ENCODE measurements at places on chromosomes 16 and 17.

- DNase-seq = no peak
These were observed 41.3 kb downstream of the VAC14 start for GRCh38 chr16:70759666-70760065.

DNA sequence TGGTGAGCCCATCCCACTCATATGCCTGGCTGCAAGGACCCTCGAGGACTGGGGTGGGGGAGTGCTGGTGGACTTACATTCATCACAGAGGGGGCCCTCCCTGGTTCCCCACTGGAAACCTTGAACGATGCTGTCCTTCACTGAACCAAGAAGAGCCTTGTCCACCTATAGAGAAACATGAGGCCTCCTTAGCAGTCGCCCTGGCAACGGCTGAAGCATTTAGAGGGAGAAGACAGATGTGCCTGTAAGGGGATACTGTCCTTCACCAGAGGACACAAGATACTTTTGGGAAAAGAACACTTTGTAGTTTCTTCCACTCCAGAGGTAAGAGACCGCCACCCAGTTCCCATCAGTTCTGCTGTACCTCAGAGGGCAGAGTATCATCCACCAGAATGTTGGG is 6.5 kb downstream of the HIGD1B start:
- DNase-seq = no peak

DNA sequence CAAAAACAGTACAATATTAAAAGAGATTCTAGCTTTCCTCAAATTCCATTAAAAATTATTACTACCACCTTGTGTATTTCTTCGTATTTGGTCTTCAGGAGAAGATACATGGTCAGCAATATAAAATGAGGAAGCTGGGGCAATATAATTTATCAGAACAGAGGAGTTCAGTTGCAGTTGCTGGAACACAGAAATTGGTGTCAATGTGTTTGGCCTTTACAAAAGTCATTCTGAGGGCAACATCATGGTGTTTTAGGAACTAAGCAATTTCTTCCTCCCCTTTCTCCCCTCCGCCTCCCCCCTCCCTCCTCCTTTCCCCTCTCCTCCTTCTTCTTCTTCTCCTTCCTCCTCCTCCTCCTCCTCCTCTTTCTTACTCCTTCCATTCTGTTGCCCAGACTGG is 102.1 kb downstream of the YPEL2 start:
- no peak for DNase-seq

- no peak for DNase-seq
These were observed 4.4 kb downstream of the DHRS7B start for GRCh38 chr17:21131137-21131536.

DNA sequence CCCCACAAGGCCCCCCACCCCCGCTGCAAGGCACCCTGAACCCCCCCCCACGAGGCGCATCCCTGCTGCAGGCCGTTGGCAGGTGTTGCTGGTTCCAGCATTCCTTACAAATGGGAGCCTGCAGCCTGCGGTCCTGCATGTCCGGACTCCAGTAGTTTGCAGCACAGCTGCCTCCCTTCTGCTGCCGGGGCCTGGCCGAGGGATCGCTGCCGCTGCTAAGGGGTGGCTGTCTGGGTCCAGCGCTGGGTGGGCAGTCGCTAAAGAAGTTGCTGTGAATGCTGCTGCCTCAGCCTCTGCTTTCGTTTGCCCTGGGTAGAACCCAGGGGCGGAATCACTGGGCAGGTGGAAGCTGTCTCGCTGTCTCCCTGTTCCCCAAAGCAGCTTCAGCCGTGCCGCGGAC is 11.8 kb downstream of the UTS2R start:
- DNase-seq = no peak

- peak; percentile 39 for DNase-seq
These were observed 17.4 kb downstream of the ITPRIPL2 start for GRCh38 chr16:19130852-19131824.

DNA sequence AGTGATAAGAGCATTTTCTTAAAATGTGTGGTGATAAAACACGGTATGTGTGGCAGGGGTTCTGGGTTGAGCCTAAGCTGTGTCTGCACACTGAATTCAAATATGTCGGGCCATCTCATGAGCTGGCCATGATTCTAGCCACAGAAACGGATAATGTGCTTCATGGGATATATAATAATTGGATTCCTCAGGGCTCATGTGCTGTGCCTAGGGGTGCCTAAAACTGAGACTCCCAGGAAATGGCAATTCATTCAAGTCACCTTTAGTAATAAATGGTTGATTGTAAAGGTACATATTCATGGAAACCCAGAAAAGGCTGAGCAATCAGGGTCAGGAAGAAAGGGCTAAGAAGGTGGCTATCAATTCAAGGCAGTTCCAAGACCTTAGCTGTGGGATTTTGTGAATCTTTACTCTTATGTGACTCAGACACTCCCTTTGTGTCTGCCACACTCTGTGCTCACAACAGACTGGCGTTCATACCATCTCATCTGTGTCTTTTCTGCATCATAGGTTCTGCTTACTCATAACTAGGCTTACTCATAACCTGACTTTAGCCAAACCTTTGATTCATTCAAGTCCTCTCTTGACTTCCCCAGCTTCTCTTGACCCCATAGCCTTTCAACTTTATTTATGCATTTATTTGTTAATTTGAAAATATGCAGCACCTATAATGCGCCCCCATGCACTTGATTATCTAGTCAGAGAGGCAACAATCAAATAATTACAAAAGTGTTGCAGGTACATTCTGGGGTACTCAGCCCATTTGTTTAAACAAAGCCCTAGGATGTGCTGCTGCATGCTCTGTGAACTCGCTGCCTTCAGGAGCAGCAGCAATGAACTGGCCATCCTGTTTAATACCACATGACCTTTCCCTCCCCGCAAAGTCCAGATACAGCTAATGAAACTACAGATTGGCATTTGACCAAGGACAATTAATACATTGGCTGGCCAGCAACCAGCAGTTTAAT is 28.4 kb upstream of the MED13 start:
- DNase-seq = peak; percentile 89

- no peak for DNase-seq
These were observed 62.9 kb downstream of the ADCY9 start for GRCh38 chr16:4053301-4053845.

DNA sequence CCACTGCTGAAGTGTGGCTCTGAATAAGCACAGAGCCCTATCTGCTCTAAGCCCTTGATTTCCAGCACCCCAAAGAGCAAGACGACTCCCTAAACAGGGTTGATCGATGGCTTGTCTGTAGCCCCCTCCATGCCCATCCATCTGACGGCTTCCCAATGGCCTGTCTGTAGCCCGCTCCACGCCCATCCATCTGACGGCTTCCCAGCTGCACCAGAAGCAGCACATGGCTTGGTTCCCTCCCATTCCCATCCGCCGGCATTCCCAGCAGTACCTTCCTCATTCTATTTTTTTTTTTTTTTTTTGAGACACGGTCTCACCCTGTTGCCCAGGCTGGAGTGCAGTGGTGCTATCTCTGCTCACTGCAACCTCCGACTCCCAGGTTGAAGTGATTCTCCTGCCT is 64.5 kb downstream of the RBFOX3 start:
- DNase-seq = no peak

Data from HFFc6 (cell line).